Esophagus muscularis mucosa (tissue), 4 donors: ENCODE measurements at places on chromosomes 2 and 18. TPM values are rescaled to one million over a fixed set of nuclear protein-coding genes. Genes with fewer than 3 reads are reported as not detected.

DNA sequence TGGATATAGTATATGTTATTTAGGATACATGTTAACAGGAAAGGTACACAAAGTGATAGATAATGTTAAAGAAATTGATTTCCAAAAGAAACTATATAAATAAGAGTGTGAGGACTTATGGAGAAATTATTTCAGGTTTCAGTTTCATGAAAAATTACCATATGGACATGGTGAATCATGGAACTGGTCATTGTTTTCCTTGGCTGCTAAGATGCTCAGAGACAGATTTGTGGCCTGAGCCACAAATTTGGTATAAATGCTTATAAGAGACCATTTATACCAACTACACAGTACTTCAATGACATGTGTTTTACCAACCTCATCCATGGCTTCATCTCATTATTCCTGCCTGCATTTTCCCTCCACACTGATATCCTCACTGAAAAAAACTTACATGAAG, 188.1 kb downstream of the FMNL2 start:
- no peak for DNase-seq

Gene MSTN
- total RNA-seq = 0.33 TPM

- no peak for DNase-seq
Observed at GRCh38 chr18:63336366-63337099, 17.0 kb upstream of the BCL2 start.

DNA sequence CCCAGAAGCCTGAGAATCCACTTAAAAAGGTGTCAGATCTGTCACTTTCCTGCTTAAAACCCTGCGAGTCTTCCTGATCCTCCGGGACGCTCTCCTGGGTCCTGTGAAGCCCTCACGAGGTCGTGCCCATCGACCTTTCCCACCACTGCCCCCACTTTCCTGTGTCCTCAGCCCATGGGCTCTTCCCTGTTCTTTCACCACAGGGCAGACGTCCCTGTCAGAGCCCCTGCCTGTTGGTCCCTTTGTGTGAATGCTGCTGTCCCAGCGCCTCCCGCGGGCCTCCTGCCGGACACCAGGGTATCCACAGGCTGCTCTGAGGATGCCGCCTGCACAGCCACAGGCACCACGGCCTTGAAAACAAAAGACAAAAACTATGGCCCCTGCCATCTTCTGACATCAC, 125.6 kb downstream of the TMEM18 start:
- peak; percentile 89 for DNase-seq

Gene HJURP
- total RNA-seq = not detected

GRCh38 chr18:45320724-45321123, 294.6 kb upstream of the SLC14A2 start:
- no peak for DNase-seq

Gene CD226
- total RNA-seq = 0.26 TPM

GRCh38 chr2:31413025-31413424, 1.5 kb downstream of the XDH start:
- DNase-seq = no peak

Gene MC5R
- total RNA-seq = not detected

DNA sequence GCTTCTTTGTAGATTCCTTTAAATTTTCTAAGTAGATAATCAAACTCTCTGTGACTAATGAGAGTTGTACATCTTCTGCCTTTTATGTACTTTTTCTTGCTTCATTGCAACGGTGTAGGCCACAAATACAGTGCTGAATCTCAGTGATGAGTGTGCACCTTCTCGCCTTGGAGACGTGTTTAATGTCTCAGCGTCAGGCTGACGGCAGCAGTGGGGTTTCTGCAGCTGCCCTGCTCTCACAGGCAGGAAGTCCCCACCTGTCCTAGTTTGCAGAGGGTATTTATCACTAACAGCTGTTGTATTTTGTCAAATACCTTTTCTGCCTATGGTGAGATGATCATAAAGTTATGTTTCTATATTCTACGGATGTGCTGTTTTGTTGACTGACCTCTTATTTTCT, 13.3 kb downstream of the AGXT start:
- DNase-seq = no peak

DNA sequence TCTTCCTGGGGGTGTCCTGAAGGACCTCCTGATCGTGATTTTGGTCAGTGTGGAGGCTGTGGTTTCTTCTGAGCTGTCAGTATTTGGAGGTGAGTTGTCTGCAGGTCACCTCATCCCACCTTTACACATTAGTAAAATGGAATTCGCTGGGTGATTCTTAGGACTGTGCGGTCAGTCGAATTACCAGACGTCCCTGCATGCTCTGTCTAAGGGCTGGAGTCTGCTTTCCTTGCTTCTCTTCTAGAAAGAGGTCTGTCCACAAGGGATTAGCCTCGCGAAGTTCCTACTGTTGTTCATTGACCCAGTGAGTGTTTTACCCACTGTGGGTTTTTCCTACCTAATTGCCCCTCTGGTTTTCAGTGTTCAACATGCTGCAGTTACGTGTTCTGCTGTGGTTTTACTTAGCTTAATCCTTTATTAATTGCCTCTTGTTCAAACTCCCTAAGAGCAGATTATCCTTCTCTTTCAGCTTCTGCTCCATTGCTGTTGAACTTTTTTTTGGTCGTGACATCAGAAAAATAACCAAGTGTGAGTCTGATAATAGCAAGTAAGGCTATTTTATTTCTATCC, 183.4 kb downstream of the NEDD4L start:
- no peak for DNase-seq

DNA sequence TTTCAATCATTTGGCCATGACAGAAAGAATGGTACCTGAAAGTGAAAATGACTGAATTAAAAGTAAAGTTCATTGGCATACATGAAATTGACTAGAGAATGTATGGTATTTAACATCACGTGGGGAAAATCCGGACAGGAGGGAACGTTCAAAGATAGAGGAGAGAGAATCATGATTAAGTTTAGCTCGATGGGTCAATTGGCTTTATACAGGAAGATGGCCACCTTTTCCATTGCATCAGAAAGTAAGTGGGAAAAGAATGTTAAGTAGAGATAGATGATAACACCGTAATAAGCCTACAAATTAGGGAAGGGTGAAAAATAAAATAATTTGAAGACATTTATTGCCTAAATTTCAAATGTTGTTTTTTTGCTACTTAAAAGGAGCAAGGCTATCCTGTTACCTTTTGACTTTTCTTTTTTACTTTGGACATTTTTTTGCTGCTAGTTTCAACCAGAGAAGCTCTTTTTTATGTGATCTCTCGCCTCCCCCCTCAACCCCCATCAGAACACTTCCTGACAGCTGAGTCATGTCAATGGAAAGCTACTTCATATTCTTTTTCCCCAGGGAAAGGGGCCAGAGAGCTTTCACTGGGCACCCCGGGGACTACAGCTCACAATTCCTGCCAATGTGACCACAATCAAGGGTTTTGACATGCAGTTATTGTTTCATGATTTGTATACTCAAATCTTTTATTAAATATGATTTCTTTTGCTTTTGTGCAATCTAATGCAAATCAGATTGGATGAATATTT, 767 bp upstream of the CCDC102B start:
- DNase-seq = no peak

GRCh38 chr2:8554296-8554806, 127.5 kb upstream of the ID2 start:
- no peak for DNase-seq

Gene RAX
- not detected for total RNA-seq

DNA sequence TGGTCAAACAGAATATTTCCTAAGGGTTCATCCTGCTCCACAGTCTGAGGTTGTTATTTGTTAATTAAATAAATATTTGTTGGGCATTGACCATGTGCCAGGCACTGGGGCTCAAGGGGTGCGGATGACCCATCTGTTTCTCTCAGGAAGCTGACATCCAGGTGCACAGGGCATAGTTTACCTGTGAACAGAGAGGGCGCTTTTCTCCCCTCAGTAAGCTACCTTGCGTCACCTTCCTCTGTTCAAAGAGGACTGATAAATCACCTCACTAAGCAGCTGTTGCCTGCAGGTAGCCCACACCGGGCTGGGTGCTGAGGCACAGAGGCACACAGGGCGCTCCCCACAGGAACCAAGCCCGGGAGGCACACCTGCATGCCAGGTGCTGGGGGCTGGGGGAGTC, 41.6 kb downstream of the SH3RF3 start:
- no peak for DNase-seq

DNA sequence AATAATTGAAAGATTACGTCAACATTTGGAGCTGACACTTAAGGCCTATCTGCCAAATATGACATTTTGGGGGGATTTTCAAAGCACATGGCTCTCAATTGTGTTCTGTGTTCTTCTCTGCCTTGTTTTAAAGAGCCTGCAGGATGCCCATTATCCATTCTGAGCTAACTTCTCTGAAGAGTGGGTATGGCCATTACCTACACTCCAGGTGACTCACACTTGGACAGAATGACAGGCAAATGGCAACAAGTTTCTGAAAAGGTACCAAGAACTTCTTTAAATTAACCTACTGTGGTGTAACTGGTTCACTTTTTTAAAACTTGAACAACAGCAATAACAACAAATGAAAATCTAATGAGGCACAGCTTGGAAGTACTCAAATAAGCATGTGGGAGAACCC, 834.9 kb upstream of the SLC39A10 start:
- DNase-seq = no peak

DNA sequence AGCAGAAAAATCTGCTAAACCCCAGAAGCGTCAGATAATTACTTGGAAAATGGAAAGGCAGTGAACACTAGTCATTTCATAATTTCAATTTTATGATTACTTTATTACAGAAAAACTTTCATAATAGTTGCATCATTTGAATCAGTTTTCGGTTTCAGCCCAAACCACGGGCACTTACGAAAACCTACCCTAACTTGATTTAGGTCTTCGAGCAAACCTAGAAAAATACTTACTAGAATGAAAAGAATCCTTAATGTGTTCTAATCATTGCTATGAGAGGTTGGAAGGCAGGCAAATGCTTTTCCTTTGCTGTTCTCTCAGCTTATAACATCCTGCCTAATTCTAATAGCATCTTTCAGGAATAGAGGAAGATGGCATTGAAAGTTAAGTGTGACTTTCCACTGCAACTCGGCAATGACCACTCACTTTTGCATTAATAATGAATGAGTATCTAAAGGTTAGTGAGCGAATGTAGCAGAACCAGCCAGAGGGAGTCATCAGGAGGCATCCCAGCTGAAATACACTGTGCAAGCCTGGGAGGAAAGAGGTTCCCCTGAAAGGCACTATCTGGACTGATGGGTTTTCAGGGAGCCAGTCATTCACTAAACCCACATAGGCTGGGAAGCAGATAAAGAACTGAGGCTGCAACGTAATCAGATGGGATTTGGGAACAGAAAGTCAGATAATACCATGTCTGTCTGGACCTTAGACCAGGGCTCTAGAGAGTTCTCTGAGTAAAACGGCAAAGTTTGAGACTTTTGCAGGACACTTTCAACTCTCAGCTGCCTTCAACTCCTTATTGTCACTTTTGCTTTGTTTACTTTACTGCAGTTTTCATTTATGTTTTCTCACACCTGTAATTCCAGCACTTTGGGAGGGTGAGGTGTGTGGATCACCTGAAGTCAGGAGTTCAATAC, 520.8 kb downstream of the RNF144A start:
- DNase-seq = no peak

GRCh38 chr2:30336978-30337841, 105.9 kb downstream of the LBH start:
- no peak for DNase-seq

- no peak for DNase-seq
Observed at GRCh38 chr2:206958261-206958660, 18.9 kb downstream of the CPO start.

Gene EMILIN1
- 288 TPM for total RNA-seq

DNA sequence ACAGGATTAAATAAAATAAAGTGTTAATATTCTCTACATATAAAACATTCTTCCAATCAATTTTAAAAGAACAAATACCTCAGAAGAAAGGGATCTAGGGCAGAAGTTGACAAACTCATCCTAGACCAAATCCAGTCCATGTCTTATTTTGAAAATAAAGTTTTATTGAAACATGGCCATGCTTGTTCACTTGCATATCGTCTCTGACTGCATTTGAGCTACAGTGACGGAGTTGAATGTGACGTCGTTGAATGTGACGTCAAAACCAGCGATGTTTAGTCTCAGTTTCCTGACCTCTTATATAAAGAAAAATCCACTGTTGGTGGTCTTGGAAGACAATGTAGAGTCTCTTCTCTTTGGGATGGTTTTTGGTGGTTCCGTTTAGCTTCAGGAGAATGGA, 33.6 kb downstream of the GREB1L start:
- DNase-seq = no peak

GRCh38 chr2:12504443-12504842, 212.3 kb upstream of the TRIB2 start:
- no peak for DNase-seq

DNA sequence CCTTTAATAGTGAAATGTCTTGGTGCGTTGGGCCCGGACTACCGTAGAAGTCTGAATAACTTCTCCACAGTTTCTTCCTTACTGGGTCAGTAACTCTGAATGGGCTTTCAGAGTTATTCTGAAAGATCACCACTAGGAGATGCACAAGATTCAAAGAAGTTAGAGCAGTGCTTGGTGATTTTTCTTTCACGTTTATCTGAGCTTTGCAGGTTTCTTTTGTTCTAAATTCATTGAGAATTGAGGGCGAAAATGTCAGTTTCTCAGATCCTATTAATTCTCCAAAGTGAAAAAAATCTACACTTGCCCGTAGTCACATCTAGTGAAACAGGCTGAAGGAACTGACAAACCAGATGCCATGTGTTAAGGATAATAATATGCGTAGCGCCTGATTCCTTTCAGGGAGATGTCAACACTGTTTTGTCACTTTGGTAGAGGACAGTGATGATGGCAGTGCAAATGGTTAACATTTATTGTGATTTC, 70.1 kb downstream of the QPCT start:
- DNase-seq = no peak

DNA sequence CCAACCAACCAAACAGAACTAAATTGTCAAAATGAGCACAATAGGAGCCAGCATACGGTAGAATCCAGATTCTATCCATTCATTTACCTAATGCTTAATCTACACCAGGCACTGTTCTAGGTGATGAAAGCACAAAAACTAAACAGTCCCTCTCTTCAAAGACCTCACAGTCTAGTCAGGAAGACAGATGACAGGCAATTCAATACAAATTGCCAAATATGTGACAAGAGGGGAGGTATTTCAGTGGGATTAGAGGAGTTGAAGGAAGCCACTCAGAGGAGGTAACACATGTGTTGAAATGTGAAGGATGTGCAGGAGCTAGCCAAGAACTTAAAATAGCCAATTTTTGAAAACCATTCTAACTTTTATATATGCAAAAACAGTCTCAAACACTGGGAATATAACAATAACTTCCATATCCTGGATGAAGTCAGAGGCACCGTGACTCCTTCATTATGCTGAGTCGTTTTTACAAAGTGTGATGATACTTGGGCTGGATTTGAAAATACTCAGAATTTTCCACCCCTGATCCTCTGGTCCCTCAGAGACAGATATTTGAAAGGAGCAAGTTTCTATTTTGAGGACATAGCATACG, 204.9 kb downstream of the PID1 start:
- no peak for DNase-seq

Gene SMARCAL1
- total RNA-seq = 15.8 TPM
